ENCODE measurements at places on chromosomes 6 and 20. TPM values are rescaled to one million over a fixed set of nuclear protein-coding genes. Genes with fewer than 3 reads are reported as not detected.

DNA sequence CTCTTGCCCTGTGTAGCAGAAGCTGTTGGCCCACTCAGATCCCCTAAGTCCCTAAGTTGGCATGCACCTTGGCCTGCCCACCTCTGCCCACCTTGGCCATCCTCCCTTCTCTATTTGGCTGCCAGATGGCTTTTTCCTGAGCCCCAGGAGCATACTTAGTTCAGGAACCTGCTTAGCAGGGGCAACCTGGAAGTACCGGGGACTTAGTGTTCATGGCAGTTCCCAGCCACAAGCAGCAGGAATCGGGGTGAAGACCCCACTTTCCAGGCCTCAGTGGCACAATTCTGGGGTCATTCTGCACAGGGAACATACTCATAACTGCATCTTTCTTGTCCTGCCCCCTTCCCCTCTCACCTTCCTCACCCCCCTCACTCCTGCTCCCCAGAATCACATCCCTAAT is 158.0 kb upstream of the PMEPA1 start:
- DNase-seq, result no peak

GRCh38 chr6:119444642-119445557 is 95.3 kb upstream of the MAN1A1 start:
- no peak for DNase-seq

DNA sequence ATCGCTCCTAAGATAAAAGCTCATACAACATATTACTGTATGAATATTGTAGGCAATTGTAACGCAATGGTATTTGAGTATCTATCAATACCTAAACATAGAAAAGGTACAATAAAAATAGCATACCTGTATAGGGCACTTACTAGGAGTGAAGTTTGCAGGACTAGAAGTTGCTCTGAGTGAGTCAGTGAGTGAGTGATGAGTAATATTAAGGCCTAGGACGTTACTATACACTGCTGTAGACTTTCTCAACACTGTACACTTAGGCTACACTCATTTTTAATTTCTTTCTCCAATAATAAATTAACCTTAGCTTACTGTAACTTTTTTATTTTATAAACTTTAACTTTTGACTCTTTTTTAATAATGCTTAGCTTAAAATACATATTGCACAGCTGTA is 546.9 kb downstream of the HACE1 start:
- DNase-seq, result no peak

GRCh38 chr6:73637404-73637803 is 16.4 kb downstream of the SLC17A5 start:
- DNase-seq, result no peak

GRCh38 chr6:155635416-155635815 is 179.8 kb upstream of the NOX3 start:
- DNase-seq, result no peak

GRCh38 chr6:50724381-50725124 is 11.2 kb downstream of the TFAP2D start:
- DNase-seq, result no peak

- no peak for DNase-seq
These were observed 101.9 kb downstream of the CD109 start for GRCh38 chr6:73797861-73798260.

DNA sequence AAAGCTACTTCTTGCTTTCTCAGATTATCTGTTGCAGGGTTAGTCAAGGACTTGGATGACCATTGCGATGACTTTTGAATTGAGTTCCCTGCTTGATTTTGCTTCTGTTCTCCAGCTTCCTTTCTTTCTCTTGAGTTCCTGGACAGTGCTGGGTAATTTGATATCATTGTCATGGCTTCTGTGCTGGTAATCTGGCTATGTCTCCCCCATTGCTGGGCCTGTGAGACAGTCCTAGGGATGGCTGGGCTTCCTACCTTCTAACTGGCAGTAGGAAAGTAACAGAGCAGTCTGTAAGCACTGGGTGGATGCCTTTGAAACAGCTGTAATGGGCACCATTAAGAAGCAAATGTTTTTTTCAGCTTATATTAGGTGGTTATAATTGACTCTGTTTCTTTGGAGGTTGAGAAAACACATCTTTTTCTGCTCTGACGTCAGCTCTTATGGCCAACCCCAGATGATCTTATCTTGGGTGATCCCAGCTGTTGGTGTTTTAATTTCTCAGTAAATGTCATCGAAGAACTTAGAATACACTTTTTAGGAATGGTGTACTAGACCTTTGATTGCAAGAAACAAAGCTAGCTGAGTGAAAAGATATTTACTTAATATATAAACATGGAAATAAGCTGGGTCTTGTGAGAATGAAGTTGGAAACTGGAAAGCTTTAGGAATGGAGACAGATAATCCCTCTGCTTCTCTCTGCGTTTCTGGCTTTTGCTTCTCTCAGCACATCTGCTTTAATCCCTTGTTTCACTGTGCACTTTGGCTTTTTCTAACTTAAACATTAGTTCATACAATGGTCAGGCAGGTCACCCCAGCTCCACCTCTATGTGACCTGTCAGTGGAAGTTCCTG is 195.0 kb upstream of the MAN1A1 start:
- DNase-seq, result no peak

GRCh38 chr6:89298680-89299465 is 16.2 kb downstream of the GABRR2 start:
- no peak for DNase-seq

- no peak for DNase-seq
These were observed 45.6 kb upstream of the AKIRIN2 start for GRCh38 chr6:87747646-87748045.

DNA sequence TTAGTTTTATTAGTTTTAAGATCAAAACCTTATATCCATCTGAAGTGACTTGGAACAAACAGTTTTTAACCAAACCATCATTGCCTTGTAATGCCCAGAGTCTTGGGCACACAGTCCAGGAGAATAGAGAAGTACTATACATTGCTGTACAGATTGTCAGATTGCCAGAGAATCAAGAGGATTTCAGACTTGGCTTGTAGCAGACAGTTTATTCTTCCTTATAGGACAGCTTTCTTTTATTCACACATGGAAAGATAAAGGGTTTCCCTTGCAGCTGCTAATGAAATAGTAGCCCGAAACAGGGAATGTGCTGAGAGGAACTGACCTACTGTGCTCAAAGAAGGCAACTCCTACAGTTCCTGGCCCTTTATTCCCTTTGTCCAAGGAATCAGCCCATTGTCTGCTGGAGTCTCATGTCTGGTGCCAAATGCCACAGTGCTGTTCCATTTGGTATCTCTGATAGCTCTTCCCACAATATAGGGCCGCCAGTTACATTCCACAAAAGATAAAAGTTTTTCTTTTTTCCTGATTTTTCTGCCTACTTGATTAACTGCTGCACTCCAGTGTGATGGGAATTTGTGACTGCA is 30.6 kb downstream of the DCBLD1 start:
- no peak for DNase-seq

- no peak for DNase-seq
These were observed 8.9 kb downstream of the CCM2L start for GRCh38 chr20:32019156-32019510.

DNA sequence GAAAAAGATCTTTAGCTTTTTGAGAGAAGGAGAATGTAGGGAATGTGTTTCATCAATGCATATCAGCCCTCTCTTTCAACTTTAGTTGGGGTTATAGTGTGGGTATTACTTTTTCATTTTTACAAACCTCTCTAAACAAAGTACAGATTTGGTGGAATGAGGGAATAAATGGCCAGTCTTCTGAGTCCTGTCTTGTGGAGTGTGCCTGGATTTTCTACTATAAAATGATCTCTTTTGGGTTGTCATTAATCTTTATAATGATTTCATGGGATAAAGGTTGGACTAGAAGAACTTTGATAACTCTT is 209.3 kb downstream of the RNF144B start:
- no peak for DNase-seq

DNA sequence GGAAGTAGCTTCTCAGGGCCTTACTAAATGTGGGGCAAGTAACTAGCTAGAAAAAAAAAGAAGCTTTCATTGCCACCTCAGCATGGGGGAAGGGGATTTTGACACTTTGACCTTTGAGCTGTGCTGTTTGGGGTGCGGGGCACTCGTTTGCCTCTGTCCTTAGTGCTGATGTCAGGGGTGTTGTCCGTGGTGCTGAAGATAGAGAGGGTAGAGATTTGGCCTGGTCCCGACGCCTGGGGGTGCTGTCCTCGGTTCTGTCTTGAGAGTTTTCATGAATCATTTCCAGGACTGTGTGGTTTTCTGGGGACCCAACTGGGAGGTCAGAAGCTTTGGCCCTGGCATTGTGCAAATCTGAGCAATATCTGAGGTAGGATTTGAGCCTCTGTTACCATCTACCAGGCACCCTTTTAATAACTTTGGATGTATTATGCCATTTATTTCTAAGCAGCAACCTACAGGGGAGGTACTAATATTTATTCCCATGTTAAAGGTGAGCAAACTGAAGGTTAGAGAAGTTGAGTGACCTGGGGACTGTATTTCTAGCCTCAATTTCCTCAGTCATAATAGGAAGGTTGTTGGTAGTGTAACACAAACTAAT is 78.0 kb downstream of the DLGAP4 start:
- DNase-seq, result no peak

The SNAP91 gene
- total RNA-seq, result 0.97 TPM

The ARMH2 gene
- total RNA-seq, result not detected

The HCK gene
- total RNA-seq, result 26.9 TPM

The LTA gene
- total RNA-seq, result not detected
